Stimulated activated naive CD8-positive, alpha-beta T cell treated with anti-CD3 and anti-CD28 coated beads, Interleukin-15, Interleukin-2, amounts not matched to agents 100 U/mL and 50 U/mL, for 24 hours (primary cell): ENCODE measurements at places on chromosomes 4 and X.

DNA sequence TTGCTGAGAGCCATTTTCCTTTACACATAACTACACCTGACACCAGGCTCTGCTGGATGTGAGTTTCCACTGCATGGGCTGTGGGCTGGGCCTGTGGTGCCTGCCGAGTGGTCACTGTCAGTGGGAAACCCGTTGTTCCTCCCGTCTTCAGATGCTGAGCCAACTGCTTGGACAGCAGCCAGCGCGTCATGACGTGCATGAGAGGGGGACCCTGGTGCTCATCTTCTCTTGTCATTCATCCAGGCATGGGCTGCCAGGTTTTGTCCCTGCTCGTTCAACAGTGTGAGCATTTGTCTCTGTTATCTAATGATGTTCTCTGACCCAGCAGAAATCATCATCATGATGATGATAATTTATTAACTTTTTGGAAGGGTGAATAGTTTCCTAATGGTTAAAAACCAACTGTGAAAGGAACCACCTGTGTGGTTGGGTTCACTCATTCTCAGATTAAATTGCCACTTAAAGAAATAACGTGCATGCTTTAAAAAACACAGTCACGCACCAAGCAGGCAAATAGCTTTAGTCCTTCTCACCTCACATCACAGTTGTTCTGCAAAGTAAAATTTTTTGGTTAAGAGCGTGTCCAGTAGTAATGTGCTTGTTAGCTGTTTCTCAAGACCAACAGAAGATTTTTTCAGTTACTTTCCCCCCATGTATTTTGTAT lies 19.9 kb upstream of the CLDN34 start:
- DNase-seq = no peak

GRCh38 chr4:137700751-137701150 lies 168.5 kb upstream of the PCDH18 start:
- no peak for DNase-seq

DNA sequence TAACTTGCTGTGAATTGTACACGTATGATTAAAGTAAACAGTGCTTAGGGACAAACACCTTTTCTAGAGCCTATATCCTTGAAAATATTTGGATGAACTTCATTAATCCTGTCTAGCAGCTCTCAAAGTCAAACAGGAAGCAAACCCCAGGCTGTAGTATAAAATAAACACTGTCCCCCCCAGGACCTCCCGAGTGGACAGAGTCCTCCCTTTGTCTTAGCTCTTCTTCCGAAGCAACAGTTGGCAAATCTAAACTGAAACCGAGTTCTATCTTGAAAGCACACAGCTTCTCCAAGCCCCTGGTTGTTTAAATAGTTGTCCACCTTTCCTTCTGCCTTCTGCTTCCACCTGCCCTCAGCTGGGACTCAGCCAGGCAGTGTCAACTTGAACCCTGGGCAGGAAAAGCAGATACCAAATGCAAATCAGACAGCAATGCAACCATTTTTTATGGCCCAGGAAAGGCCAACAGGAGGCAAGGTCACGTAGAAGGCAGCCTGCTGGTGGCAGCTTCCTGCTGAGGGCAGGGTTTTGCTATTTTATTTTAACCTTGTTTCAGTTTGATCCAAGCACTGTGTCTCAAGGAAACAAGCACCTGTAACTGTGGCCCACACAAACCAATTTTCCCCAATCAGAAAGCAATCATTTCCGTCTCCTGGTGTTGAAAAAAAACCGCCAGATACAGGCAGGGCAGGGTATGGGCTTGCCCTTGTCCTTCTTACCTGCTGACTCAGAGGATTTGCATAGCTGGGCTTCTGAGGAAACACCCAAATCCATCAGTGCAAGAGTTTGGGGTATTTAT lies 110.3 kb upstream of the KIT start:
- DNase-seq = peak; percentile 8

GRCh38 chr4:137651128-137651527 lies 118.8 kb upstream of the PCDH18 start:
- no peak for DNase-seq

DNA sequence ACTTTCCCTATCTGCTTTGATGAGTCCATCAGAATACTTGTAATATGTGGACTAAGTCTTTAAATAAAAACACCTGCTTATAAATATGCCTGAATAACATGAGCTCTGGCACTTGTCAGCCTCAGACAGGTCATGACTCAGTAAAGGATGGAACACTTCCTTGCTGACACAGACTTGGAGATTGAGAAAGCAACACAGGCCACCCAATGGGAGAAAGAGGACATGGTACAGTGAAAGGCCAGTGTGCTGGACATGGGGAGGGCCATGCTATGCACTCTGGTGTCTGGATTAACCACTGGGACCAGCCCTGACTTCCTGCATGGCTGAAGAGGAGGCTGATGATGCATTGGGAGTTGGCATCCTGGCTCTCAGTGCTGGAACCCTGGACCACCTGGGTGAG lies 149.5 kb downstream of the DHRSX start:
- no peak for DNase-seq

DNA sequence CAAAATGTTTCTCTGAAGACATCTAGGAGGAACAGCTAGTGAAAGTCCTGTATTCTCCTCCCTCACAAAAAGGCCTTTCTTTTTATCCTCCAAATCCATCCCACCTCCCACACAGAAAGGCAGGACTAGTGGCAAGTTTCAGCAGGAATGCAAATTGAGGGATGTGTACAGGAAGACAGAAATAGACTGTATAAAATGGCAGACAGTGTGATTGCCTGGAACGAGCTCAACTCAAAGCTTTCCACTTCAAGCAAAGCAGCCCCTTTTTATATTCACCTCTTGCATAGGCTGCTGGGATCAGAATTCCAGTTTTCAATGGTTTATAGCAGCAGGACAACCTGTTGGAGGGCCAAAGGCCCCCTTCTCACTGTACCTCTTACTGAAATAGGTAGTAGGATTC lies 57.5 kb downstream of the DCX start:
- no peak for DNase-seq

DNA sequence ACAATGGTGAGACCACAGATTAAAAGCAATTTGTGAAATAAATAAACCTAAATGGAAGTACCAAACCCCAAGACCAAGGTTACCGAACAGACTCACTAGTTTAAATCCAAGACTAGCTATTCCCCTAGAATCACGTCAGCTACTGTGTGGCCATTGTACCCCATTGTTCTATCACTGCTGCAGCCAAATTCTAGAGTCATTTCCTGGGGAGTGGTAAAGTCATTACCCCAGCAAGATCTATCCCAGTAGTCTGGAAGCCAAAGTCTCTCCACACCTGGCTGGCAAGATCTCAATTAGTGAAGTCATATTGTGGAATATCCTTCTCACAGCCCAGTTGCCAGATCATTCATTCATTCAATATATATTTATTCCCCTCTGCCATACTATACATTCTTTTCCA lies 67.5 kb downstream of the PHOX2B start:
- no peak for DNase-seq

GRCh38 chrX:25067271-25068172 lies 51.8 kb upstream of the ARX start:
- DNase-seq = no peak

- DNase-seq = no peak
These were observed 953.4 kb upstream of the NDST4 start for GRCh38 chr4:116066711-116067245.

DNA sequence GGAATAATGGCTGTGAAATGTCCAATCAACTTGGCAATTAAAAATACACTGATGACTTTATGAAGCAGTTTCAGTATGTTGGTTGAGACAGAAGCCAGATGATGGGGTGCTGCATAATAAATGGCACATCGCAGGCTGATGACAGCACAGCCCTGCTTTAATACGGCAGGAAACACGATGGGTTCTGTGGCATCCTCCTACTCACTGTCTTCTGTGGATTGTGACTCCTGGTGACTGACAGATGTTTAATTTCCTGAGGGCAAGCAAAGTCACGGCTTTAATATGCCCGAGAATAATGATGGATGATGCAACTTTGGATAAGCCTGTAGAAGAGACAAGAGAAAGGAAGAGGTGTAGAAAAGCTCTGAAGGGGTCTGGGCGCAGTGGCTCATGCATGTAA lies 295.4 kb downstream of the TRIML1 start:
- no peak for DNase-seq

- no peak for DNase-seq
These were observed 31.2 kb downstream of the BCORL1 start for GRCh38 chrX:130013661-130014060.

DNA sequence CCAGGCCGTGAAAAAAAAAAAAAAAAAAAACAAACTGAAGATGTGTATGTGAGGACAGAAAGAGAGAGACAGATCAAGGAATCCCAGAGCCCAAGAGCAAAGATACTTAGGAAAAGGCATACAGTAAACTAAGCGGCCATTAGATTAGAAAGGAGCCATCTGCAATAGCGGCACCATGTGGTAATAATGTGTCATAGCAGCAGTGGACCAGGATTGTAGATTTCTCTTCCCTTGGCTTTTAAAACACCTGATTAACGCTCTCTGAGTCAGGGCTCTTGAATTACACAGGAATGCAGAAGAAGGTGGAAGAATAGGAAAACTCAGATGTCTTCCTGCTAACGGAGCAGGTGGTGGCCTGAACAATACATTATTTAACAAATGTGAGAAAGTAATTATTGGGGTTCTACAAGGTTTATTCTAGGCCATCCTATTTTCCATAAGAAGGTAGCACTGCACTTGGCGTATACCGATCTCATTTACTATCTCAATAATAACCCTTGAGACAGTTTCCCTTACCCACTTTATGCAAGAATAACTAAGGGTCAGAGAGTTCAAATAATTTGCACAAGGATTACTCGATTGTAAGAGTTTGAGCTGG lies 182.7 kb downstream of the KCNIP4 start:
- peak; percentile 28 for DNase-seq

GRCh38 chrX:153469811-153470410 lies 465 bp downstream of the HAUS7 start:
- peak; percentile 39 for DNase-seq

DNA sequence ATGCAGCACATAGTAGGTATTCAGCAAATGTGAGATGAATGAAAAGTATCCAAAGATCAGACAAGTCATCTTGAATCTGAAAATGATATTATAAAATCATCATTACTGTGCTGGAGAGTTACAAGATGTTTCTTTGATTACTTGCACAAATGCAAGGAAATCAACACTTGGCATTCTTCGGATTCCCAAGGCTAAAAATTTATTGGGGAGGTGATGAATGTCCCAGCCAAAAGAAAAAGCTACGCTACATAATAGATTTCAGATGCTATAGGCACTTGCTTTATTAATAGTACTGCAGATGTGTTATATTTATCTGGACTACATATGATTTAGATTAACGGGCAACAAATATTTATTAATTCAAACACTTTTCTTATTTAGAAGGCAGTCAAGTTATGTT lies 286.7 kb upstream of the TENM3 start:
- DNase-seq = no peak

DNA sequence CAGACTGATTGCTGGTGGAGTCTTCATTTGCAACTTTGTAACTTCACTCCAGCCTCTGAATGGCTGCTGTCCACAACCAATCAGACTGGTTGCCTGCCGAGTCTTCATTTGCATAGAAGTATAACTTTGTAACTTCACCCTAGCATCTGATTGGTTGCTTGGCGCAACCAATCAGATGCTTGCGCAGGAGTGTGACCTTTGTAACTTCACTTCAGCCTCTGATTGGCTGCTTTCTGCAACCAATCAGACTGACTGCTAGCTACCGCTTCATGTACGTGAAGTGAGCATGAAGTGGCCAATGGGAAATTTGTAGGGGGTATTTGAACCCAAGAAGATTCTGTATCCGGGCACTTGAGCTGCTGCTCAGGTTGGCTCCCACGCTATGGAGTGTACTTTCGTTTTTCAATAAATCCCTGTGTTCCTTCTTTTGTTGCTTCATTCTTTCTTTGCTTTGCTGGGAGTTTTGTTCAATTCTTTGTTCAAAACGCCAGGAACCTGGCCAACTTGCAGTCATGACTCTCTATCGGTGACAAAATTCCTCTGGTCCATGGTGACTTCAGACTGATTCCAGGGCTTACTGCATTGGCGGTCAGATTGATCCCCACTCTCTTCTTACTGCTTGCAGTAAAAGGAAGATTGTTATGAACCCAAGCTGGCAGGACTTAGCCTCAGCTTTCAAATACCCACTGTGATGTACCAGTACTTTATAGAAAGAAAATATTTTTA lies 46.4 kb upstream of the FGG start:
- DNase-seq = no peak

DNA sequence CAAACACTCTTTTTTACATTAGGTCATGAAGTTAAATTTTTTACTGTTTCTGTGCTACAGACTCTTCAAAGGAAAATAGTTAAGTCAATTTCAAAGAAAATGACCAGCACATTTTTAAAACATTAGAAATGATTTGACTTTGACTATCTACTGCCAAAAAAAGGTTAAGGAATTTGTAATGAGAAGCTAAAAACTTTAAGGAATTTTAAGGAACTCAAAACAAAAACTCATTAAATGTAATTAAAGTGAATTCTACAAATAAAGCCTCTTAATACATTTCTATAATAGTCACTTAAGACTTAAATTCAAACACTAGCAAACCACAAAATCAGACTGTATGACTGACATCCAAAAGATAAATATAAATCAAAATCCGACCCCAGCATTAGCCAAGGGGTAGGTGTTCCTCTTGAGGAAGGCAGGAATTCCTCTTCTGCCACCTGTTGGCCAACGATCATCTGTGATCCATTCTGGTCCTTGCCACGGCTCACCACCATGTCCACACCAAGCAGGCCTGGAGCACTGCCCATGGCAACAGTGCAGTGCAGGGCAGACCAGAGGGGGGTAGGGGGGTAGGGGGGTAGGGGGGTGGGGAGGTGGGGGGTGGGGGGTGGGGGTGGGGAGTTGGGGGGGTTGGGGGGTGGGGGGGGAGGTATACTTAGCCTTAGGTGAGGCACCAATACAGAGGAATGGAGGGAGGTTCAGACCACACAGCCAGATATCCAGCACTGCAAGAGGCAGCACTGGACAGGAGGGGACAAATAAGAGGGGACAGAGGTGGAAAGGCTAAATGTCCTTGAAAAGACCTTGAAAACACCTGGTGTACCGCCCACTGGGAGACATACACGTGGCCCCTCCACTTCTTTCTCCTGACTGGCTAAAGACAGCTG lies 287.4 kb downstream of the CHIC1 start:
- DNase-seq = no peak

- DNase-seq = no peak
These were observed 97.3 kb downstream of the COL25A1 start for GRCh38 chr4:109205186-109205585.

DNA sequence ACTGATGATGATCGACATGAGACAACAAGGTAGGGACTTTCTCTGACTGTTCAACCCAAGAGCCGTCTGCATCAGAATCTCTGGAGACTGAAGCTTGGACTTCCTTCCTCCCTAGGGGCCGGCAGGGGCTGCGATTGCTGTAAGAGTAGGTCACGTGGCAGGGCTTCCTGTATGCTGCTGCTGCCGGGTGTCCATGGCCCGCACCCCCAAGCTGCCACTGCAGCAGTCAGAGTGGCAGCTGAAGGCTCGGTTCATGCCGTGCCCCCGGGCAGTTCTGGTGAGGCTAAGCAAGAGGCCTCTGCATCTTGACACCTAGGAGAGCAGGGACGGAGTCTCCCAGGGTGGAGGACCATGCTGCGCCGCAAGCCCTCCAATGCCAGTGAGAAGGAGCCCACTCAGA lies at the start of gene SASH3:
TSS of gene SASH3 (plus strand) at position 203 of the 400 bp plus-strand sequence. CDS start at position 352, 149 bp downstream.
- DNase-seq = peak; percentile 72
